ENCODE measurements at places on chromosomes 5 and 9.

DNA sequence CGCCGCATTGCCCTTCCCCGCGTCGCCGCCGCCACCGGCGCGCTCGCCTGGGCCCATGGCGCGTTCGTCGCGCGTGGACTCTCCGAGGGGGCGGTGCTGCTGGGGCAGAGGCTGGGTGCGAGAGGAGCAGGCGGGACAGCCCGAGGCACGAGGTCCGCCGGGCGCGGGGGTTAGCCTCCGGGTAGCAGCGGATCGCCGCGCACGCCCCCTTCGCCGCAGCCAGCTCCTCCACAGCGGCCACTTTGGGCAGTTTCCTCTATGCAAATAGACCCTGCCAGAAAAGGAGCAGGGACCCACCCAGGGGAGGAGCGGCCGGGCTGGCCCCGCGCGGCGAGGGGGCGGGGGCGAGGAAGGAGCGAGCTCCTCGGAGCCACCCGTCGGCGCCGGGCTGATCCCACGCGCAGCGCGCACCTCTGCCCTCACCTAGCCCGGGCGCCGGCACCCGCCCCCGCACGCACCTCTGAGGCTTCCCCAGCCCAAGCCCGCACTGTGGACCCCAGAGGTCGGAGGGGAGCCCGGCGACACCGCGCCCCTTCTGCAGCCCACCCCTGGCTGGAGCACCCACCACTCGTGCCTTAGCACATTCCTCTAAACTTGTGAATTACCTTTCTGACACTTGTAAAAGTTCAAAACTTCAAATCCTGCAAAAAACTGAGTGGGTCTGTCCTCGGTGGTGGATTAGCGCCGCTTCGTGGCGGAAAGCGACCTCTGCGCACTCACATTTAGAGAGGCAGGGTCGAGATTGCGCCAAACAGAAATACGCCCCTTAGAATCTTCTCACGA is at the start of gene COL23A1:
TSS of gene COL23A1 (minus strand) at position 253 of the 783 bp plus-strand sequence.
- no peak for DNase-seq

GRCh38 chr5:44842496-44843282 is 33.9 kb downstream of the MRPS30 start:
- no peak for DNase-seq

DNA sequence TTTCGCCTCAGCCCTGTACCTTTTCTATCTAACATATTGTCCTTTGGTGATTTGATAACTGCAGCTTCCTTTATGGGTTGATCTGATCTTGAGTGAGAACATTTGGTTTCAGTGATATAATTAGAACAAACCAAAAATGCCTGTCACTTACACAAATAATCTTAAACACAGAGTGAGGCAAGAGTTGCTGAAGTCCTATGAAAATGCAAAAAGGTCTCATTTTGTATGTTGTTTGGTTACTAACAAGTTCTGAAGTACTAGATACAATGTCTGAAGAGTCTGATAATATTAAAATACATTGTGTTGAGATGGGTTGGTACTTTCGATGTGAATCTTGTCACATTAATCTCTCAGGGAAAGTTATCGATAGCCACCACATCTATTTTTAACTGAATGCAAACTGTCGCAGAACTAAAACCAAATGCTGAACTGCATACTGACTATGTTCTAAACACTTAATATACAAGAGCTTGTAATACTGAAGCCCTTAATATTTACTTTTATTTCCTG is 70.4 kb upstream of the TMED7 start:
- no peak for DNase-seq

GRCh38 chr5:169006842-169007790 is 293.8 kb downstream of the SLIT3 start:
- no peak for DNase-seq

DNA sequence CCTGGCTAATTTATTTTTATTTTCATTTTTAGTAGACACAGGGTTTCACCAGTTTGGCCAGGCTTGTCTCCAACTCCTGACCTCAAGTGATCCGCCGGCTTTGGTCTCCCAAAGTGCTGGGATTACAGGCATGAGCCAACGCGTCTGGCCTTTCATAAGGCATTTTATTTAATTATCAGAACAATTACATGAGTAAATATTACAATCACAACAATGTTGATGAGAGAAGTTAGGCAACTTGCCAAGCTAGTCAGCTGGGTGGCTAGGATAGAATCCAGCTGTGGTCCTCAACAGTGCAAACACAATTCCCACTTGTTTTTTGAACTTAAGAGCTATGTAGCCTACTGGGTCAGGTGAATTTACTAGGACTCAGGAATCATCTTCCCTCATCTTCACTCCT is 22.0 kb downstream of the C9orf57 start:
- DNase-seq = no peak

DNA sequence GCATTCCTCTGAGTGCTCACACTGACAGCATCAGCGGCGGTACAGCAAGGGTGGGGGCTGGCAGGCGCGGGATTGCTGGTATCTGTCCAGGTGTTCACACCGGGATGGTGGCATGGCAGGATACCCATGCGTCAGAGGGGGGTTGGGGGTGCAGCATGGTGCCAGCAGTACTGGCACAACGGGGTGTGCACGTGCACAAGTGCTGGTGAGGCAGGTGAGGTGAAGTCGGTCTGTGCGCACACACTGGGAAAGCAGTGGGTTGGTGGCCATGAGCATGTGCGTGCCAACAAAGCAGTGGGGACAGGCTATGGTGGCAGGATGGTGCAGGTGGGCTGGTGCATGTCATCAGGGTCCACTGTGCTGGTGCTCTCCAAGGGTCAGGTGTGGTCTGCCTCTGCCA is 819.6 kb upstream of the EDIL3 start:
- DNase-seq = no peak

DNA sequence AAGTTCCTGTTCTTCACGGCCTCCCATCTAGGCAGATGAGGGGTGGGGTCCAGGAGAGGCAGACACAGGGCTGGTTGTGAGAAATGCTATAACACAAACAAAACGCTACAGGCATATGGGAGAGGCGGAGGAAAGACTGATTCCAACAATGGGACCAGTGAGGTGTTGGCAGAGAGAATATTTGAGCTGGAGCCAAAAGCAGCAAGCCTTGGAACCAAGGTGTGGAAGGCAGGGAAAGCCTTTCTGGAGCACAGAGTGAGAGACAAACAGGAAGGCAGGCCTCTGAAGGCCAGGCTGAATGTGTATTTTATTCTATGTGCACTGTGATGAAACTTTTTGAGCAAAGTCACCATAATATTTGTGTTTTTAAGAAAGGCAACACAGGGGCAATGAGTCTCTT is 2.9 kb downstream of the ATPSCKMT start:
- no peak for DNase-seq

GRCh38 chr5:10949856-10950630 is 189.0 kb upstream of the DAP start:
- no peak for DNase-seq

- DNase-seq = no peak
Measured at GRCh38 chr5:109053995-109054417, 306.3 kb downstream of the FER start.

GRCh38 chr5:154850255-154851062 is at the start of gene FAXDC2:
Gene FAXDC2 (minus strand): TSS chr5:154850603. CDS start chr5:154838178, 12,425 bp downstream.
- DNase-seq = no peak

GRCh38 chr9:98944057-98944733 is 488 bp downstream of the COL15A1 start:
- DNase-seq = no peak

DNA sequence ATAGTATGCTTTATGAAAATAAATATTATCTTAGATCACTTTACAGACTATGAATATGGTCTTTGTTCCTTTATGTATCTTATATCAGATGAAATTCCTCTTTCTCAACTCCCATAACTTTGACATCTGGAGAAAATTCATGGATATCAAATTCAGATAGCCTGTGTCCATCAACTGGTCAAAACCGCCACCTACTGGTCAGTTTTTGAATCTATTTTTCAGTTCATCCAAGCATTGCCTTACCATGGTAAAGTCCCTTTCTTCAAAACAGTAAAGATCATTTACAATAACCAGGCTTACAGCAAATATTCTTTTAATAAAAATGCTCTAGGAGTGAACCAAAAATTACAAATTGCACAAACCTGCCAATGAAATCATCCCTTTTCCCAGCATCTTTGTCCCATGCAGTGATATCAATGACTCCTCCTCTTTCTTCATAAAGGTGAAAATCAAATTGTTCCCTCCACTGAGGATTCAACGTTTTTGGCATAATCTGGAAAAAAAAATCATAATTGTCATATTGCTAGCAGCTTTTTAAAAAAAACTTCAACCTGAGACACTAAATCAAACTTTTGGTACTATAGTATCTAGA is 290.5 kb downstream of the SLF1 start:
- DNase-seq = no peak

GRCh38 chr9:135130207-135130976 is 42.9 kb downstream of the OLFM1 start:
- no peak for DNase-seq

DNA sequence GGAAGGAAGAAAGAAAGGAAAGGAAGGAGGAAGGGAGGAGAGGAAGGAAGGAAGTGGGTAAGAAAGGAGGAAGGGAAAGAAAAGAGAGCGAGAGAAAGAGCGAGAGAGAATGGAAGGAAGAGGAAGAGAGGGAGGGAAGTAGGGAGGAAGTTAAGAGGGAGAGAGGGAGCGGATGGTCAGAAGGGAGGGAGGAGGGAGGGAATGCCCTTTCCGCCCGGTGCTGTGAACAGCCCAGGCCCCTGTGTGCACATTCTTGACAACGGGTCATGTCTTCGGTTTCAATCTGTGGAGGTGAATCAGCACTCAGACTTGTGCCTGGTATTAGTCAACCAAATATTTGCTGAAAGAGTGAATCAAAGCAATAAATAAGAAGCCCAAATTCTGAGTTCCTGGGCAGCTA is 39.2 kb downstream of the PRUNE2 start:
- no peak for DNase-seq

GRCh38 chr9:134618833-134619447 is 22.7 kb upstream of the COL5A1 start:
- DNase-seq = no peak

- no peak for DNase-seq
Measured at GRCh38 chr5:10537624-10538023, 26.2 kb upstream of the ANKRD33B start.

- DNase-seq = no peak
Measured at GRCh38 chr5:107396351-107396690, 274.4 kb downstream of the EFNA5 start.

GRCh38 chr9:22813529-22813928 is 366.9 kb downstream of the DMRTA1 start:
- no peak for DNase-seq

DNA sequence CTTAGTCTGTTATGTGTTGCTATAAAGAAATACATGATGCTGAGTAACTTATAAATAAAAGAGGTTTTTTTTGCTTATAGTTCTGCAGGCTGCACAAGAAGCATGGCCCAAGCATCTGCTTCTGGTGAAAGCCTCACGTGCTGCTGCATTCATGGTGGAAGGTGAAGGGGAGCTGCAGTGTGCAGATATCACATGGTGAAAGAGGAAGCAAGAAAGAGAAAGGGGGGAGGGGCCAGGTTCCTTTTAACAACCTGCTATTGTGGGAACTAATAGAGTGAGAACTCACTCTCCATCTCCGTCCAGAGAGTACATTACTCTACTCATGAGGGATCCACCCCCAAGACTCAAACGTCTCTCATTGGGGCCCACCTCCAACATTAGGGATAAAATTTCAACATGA is 12.5 kb upstream of the PARP8 start:
- no peak for DNase-seq

- no peak for DNase-seq
Measured at GRCh38 chr5:140381972-140382371, 19.7 kb upstream of the ANKHD1 start.

GRCh38 chr5:78327761-78328510 is 32.5 kb upstream of the SCAMP1 start:
- no peak for DNase-seq

- DNase-seq = no peak
Measured at GRCh38 chr5:72605632-72606031, 98.4 kb upstream of the ZNF366 start.

- no peak for DNase-seq
Measured at GRCh38 chr9:94687451-94687850, 39.0 kb upstream of the AOPEP start.

- no peak for DNase-seq
Measured at GRCh38 chr9:14563902-14564624, 129.2 kb downstream of the ZDHHC21 start.
